Fibroblast of lung (primary cell): ENCODE measurements at places on chromosomes 11 and 22. TPM values are rescaled to one million over a fixed set of nuclear protein-coding genes. Genes with fewer than 3 reads are reported as not detected.

Gene CCDC87
- total RNA-seq: 0.26 and 0.33 TPM in 2 replicates

Gene PHF21B
- under 0.01 and 0.17 TPM in 2 replicates for total RNA-seq

Gene BAIAP2L2
- 0.26 and 0.83 TPM in 2 replicates for total RNA-seq

Gene GNAZ
- total RNA-seq: 1.3 and 1.7 TPM in 2 replicates

Gene MS4A6A
- not detected in 2 replicates for total RNA-seq

Gene MUC5B
- total RNA-seq: not detected in 2 replicates

Gene ANGPTL5
- 0.17 and 0.77 TPM in 2 replicates for total RNA-seq

Gene AKIP1
- total RNA-seq: 35.4 and 63.7 TPM in 2 replicates

Gene GDPD4
- not detected in 2 replicates for total RNA-seq

Gene PATE4
- not detected in 2 replicates for total RNA-seq

Gene UBASH3B
- 22.9 and 44.4 TPM in 2 replicates for total RNA-seq

Gene ACCS
- total RNA-seq: 8.2 and 14.2 TPM in 2 replicates

Gene CCDC15
- total RNA-seq: 0.77 and 2.3 TPM in 2 replicates

Gene DEFB131B
- not detected in 2 replicates for total RNA-seq

Gene OR8G5
- total RNA-seq: not detected in 2 replicates

Gene GGTLC2
- total RNA-seq: not detected in 2 replicates

Gene CARD10
- 1.3 and 2.3 TPM in 2 replicates for total RNA-seq

Gene EIF3M
- 138 and 240 TPM in 2 replicates for total RNA-seq

Gene ARCN1
- 87.8 and 116 TPM in 2 replicates for total RNA-seq

Gene TKFC
- 15.9 and 27.1 TPM in 2 replicates for total RNA-seq

Gene TEX12
- 0.17 TPM in 1 of 2 replicates, not detected in the other for total RNA-seq

Gene CASP5
- total RNA-seq: 0.17 and 0.26 TPM in 2 replicates

Gene BBOX1
- total RNA-seq: not detected in 2 replicates

Gene NLRP14
- under 0.01 and 0.17 TPM in 2 replicates for total RNA-seq

Gene DDTL
- 2.1 and 4.1 TPM in 2 replicates for total RNA-seq

Gene OR8D4
- not detected in 2 replicates for total RNA-seq
